ENCODE measurements at places on chromosomes 2 and 18.

GRCh38 chr2:174901075-174901474 lies 104.1 kb downstream of the CHN1 start:
- no peak for DNase-seq

DNA sequence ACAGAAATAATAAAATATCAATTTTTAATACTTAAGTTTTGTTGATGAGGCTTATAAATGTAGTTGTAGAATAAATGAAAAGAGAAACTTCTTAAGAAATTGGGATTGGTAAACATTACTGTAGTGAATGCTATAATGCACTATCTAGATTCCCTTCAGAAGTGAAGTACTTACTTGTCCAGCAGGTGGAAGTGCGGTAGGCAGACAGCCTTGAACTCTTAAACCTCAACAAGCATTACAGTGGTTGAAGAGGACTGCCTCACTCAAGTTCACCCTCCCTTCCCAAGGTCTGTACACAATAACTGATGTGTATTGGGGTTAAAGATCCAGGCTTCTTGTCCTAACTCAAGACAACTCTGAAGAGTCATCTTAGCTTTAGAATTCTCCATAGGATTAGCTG lies 931.0 kb upstream of the LRRTM1 start:
- no peak for DNase-seq

DNA sequence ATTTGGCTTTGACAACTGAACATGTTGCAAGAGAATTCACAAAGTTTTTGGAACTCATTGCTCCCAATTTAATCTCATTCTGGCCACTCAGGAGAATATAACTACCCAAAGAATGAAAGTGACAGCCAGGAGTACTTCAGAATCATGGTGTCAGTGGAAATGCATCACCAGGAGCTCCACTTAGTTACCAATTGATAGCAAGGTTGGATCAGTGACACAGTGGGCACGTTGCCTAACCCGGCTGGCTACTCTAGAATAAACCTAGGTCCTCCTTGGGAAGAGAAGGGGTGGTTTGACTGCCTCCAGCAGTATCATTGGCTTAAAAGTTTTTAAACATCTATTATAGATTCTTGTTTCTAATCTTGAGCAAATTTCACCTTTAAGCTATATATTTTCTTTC lies 40.0 kb upstream of the LRP1B start:
- DNase-seq = no peak

DNA sequence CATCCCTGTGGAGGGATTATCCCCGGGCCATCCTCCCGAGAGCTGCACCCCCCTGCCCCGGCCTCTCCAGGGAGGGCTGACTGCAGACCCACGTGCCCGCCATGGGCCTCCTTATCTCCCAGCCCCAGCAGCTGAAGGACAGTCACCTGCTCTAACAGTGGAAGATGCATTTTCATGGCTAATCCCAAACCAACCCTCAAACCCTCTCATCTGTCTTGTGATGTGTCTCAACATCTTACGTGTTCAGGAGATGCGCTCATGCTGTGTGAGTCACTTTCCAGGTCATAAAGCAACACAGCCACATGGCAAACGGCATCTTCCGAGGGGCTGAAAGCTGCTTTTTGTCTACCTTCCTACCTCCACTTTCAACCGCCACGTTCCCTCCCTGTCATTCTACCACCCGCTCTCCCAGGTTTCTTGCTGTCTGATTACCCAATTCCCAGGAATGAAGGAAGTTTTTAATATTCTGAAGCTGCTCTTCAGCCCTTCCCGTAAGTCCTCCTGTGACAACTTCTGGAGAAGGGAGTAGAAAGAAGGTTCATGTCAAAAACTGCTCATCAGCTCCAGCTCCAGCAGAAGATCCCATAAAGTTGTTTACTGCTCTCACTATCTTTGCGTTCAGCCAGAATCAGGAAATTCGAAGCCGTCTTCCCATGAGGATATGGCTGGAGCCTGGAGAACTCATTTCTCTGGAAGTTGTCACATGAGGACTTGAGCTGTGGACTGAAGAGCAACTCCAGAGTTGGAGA lies 54.5 kb downstream of the MBP start:
- DNase-seq = no peak

DNA sequence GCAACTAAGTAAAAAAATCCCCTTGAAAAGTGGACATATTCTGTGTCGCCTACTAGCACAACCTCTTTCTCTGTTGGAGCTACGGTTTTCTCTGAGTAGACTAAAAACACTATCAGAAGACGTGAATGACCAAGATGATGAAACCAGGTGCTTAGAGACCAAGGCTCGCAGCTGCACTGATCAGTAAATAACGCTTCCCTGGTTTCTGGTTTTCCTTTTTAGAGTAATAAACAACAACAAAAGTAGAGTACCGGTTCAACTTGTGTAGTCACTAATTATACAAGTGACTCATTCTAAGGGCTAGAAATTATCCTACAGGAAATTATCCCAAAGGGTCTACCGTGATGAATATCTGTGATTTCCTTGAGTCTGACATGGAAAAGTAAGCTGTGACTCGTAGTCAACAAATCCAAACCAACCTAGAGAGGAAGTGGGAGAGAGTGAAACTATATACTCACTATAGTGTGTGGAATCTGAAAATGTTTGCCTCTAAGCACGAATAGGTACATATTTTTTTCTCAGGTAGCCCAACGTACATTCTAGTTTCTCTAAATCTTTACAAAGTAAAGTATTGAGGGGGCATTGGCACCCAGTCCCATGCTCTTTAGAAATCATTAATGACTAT lies 17.8 kb downstream of the RASGRP3 start:
- no peak for DNase-seq

DNA sequence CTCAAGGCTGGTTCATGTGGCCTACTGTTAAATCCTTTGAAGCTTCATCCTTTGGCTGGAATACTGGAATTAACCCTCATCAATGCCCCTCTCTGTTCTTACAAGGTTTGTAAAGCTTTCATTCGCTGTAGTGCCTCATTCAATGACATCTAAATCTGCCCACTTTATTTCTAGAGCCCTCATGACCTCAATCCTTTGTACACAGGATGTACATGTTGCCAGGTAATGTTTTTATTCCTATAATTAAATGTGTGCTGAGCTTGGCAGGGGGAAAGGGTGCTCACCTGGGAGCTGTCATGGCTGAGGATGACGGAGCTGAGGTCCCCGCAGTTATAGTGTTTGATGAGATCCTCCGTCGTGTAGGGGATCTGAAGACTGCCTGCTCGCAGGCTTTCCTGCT lies 39.3 kb downstream of the TRABD2A start:
- DNase-seq = no peak

GRCh38 chr18:41372046-41372665 lies 582.9 kb upstream of the PIK3C3 start:
- no peak for DNase-seq

DNA sequence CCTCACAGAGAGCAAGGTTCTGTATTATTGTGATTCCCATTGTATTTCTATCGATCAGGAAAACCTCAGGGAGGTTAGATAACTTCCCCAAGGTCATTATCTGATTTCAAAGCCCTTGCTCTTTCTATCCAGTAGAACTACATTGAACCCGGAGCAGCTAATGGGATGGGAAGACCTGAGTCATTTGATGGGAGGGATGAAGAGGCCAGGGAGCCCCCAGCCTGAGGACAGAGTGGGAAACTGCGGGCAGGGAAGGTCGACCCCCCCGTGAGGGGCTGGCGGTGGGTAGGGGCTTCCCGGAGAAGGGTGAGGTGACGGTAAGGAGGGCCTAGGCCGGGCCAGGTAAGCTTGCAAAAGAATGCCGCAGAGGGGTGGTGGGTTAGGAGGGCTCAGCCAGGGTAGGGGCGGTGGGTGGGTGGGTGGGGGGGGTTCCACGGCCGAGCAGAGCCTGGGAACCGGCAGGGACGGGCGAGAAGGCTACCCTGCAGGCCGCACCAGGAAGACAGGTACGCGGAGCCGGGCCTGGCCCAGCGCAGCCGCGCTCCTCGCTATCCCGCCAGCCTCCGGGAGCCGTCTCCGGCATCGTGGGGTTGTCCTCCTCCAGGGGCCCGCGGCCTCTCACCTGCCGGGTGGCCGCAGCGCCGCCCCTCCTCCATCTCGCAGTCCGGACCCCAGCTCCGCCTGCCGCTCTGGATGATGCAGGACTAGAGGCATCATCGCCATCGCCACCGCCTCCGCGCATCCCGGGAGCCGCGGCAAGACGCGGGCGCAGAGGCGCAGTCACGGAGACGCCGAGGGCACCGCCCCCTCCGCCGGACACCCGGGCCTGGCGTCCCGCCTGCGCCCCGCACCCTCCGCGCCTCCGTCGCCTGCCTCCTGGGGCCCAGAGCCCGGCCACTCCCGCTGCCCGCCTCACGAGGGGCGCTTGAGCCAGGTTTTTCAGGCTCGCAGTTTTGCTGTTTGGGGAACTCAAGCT lies at the start of gene GPR75:
Gene GPR75 (minus strand): TSS at position 762 of the 976 bp plus-strand sequence. CDS start 5,211 bp downstream, outside the sequence.
- no peak for DNase-seq

DNA sequence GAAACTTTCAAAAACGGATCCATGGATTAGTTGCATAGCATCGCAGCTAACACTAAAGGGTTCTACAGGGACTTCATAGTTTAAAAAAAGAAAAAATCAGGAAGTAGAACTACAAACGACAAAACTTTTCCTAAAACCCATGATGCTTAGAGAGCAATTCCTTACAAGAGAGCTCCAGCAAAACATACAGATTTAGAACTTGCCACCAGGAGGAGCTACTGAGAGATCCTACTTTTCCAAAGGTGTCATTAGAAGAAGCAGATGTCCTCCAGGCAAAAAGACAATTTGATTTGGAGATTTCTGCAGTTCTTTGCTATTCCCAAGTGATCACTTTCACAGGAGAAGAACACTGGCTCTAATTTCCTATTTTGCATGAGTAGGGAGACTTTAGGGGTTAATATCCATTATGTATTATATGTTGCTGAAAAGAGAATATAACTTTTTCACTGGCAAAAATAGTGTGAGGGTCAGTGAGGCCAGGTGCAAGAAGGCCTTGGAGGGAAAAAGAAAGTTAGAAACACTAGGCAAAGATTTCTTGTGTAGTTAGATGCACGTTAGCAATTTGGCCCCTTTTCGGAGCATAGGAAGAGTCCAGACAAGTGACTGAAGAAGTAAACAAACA lies 436.2 kb downstream of the SUCLG1 start:
- no peak for DNase-seq

DNA sequence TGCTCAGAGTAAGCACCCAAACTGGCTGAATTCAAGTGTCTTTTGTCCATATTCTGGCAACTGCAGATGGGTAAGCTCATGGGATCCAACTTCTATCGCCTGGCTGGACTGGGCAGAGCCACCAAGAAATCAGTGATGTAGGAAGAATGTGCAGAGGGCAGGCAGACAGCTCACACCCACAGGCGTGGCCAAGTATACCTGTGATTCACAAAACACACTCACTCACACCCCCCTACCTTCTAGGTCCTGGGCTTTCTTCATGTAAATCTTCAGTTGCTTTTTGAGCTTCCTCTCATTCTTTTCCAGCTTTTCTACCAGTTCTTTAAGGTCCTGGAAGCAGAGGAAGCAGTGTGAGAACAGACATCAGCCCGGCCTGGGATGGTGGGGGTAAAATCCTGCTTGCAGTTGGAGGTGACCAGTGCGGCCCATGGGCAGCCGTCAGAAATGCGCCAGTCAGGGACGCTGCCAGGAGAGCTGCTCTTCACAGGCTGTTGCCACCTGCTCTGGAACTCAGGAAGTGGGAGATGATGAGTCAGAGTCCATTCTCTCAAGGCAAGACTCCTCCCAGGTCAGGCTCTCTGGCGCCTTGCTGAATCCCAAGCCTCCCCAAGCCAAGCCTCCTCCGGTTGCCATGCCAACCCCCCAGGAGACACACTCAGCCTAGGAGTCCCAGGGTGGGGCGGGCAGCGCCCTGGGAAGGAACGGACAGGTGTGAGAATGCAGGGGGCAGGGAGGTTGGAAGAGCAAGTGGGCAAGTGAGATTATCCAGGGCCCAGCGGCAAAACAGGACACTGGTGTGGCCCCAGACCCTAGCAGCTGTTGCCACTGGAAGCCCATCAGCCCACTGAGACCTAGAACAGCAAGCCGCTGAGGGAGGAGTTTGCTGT lies 36.2 kb upstream of the ACAA2 start:
- no peak for DNase-seq

- no peak for DNase-seq
Measured at GRCh38 chr2:43075054-43075593, 151.3 kb downstream of the ZFP36L2 start.

GRCh38 chr2:207157162-207157481 lies 8.6 kb downstream of the KLF7 start:
- DNase-seq = no peak

- no peak for DNase-seq
Measured at GRCh38 chr2:63831176-63831575, 10.5 kb upstream of the UGP2 start.

GRCh38 chr2:204686406-204686805 lies 141.1 kb downstream of the PARD3B start:
- no peak for DNase-seq

GRCh38 chr2:108460345-108461037 lies 11.5 kb downstream of the GCC2 start:
- DNase-seq = no peak

GRCh38 chr2:84314250-84314649 lies 144.8 kb downstream of the SUCLG1 start:
- no peak for DNase-seq

GRCh38 chr2:119197126-119197405 lies 26.6 kb upstream of the STEAP3 start:
- DNase-seq = no peak

DNA sequence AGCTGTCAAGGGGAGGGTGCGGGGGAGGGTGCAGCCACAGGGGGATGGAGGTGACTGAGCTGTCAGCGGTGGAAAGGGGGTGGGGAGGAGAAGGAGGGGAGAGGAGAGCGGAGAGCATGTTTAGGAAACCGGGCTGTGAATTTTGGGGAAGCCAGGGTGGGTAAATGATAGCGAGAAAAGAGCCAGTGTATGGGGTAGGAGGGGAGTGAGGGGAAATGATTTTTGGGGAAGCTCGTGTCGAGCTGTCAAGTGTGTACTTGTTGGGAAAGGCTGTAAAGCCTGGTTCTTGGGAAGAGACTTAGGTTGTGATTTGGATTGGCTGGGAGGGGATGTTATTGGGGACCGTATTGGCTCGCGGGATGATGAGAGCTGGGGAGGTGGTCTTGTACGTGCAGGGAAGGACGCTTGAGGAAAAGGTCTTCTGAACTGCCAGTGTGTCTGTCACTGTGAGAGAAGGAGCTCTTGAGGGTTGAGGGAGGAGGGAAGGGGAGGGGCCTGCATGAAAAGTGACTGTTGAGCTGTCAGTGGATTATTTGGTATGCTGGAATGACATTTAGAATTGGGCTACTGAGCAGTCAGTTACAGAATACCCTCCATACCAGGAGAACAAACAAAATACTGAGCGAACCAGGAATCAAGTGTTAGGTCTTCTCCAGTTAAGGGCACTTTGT lies 1.0 kb downstream of the UBR3 start:
- no peak for DNase-seq

GRCh38 chr2:189165656-189166380 lies 13.7 kb downstream of the COL5A2 start:
- no peak for DNase-seq
